ENCODE measurements at places on chromosomes 1 and 21.

DNA sequence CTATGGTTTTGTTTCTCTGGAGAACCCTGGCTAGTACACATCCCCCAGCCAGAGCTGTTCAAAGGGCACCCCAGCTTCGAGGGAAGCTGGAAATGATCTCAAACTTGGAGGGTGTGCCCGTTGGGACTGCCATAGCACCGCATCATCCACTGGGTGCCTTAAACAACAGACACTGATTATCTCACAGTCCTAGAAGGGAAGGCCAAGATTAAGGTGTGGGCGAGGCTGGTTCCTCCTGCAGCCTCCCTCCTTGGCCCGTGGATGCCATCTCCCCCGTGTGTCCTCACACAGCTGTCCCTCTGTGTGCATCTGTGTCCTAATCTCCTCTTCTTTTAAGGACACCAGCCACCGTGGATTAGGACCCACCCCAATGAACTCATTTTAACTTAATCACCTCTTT lies 4.2 kb upstream of the IBA57 start:
- no peak for DNase-seq

DNA sequence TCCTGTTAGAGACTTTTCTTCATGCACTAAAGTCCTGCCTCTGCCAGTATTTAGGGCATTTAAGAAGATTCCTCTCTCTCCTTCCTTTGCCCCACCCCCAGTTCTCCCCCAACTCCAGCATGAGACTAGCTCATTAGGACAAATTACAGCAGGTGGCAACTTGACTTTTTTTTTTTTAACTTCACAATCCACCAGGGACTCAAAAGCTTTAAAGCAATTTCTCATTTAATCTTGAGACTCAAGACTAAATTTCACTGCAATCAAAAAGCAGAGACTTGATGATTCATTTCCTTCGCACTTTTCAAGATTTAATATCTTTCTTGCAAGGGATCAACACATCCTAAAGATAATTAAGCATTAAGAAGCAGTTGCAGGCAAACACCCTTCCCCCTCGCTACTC lies 74.9 kb downstream of the WLS start:
- DNase-seq: no peak

DNA sequence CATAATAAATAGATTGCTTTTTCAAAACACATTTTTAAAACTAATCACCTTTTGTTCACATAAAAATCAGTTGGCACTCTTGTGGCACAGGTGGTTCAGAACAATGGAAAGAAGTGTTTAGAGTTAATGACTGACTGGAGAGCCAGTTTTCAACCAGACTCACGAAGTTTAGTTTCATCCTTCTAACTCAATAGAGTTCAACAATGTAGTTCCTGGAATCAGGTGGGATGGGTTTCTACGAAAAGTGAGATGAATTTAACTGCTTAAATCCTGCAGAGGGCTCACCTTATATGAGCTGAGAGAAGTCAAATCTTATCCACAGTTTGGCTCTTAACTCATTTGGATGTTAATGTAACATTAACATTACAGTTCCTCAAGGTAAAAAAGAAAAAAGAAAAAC lies 116.5 kb downstream of the SMYD2 start:
- no peak for DNase-seq

GRCh38 chr1:3578433-3578805 lies 32.9 kb downstream of the MEGF6 start:
- DNase-seq: no peak

DNA sequence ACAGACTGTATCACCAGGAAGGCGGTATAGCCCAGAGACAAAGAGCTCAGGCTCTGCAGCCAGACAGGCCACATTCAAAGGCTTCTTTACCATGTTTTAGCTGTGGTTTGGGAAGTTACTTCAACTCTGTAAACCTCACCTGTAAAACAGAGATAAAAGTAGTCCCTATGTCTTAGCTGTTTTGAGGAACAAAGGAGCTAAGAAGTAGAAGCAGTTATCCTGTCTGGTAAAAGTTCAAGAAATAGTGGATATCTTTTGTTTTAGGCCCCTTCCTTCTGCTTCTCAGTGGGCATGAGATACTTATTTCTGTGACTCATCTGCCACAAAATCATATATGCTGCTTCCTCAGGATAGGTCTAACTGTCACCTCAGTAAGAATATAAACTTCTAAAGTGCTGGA lies 6.5 kb downstream of the CD34 start:
- DNase-seq: no peak

- peak; percentile 100 for DNase-seq
These were observed 369.1 kb upstream of the VAMP3 start for GRCh38 chr1:7401814-7402547.

All from foreskin keratinocyte (primary cell).